Non-pigmented ciliary epithelial cell (primary cell): ENCODE measurements at places on chromosomes 1 and 21.

DNA sequence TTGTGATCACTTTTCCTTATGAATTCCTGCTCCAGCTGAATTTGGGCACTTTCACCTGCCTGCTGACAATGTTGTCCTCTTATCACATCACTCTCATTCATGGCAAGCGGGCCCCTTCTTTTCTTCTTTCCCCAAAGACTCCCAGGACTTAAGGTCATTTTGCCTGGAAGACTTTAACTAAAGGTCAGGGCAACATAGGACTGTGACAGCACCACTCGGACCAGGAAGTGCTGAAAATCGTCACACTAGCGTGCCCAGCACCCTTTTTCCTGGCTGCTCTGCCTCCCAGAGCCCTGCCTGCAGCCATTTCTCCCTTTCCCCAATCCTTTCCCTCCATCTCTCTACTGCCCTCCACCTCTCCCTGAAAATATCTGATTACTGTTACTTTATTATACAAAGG, 35.4 kb downstream of the CD34 start:
- no peak for DNase-seq

- no peak for DNase-seq
Measured at GRCh38 chr1:228472655-228473054, 14.5 kb upstream of the RNF187 start.

- DNase-seq, result peak; percentile 91
Measured at GRCh38 chr1:206589206-206589605, 23.1 kb downstream of the EIF2D start.

GRCh38 chr1:37338658-37339057, 135.7 kb upstream of the ZC3H12A start:
- no peak for DNase-seq

- DNase-seq, result no peak
Measured at GRCh38 chr21:17532292-17532691, 19.4 kb downstream of the CXADR start.

GRCh38 chr1:241229216-241229615, 127.8 kb downstream of the RGS7 start:
- DNase-seq, result no peak

- DNase-seq, result no peak
Measured at GRCh38 chr1:54786778-54787177, 14.3 kb downstream of the TTC22 start.

GRCh38 chr1:39940253-39940652, 14.7 kb upstream of the MFSD2A start:
- DNase-seq, result no peak

GRCh38 chr1:247421074-247421473, 5.1 kb downstream of the NLRP3 start:
- DNase-seq, result no peak

DNA sequence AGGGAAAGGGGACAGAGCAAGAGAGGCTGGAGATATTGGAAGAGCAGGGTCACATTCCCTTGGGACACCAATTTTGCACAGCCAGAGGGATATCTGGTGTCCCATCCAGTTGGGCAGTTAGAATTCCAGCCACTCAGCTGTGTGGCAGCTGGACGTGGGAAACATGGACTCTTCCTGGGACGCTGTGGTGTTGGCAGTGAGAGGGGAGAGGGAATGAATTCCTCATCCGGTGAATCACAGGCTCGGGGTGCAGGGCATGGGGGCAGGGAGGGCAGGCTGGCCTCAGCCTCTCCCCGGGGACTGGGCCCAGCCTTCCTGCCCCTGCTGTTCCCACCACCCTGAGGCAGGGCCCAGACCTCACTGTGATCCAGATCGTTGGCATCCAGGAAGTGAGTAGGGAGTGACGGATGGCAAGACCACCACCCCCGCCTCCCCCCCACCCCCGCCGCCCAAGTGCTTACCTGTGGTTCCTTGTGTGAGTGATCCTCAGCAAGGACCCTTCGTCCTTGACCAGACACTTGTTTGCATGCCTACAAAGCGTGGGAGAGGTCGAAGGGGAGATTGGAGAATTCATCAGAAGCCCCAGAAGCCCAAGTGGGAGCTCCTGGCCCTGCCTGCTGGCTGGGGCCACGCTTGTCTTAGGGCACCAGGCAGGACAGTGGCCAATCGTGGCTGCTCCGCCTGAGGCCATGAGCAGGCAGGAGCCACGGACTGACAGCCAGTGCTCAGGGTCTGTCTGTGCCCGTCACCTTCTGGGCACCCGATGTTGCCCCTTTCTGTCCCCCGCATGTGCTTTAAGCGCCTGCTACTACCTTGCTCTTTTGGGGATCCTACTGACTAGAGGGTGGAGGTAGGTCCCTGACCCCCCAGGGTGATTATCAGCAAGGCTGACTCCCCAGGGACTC, 8.7 kb downstream of the WNT3A start:
- DNase-seq, result no peak

DNA sequence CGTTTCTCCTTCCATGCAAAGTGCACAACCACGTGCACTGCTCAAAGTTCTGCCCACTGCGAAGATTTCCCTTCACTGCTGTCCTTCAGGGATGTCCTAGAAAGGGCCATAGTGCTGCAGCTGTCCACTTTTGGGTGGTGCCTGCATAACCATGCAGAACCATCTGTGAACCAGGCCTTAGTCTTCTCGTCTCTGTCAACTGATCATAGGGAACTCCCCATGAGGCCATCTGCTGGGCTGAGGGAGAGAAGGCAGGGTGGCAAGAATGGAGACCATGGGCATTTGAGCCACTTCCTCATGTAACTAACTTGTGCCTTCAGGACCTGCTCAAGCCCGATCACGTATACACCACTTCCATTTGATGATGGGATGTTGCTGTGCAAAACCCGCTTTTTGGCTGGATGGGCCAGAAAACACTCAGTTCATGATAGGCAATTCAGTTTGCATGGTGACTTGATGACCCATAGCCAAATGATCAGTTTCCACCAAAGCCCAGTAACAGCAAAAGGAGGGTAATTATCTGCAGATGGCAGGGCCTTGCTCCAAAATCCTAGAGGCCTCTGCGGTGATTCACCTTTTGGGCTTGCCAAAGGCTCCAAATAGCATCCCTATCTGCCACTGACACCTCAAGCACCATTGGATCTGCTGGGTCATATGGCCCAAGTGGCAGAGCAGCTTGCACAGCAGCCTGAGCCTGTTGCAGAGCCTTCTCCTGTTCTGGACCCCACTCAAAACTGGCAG, 9.5 kb downstream of the ST6GALNAC5 start:
- DNase-seq, result no peak

- DNase-seq, result no peak
Measured at GRCh38 chr1:180641662-180642061, 9.8 kb downstream of the XPR1 start.

DNA sequence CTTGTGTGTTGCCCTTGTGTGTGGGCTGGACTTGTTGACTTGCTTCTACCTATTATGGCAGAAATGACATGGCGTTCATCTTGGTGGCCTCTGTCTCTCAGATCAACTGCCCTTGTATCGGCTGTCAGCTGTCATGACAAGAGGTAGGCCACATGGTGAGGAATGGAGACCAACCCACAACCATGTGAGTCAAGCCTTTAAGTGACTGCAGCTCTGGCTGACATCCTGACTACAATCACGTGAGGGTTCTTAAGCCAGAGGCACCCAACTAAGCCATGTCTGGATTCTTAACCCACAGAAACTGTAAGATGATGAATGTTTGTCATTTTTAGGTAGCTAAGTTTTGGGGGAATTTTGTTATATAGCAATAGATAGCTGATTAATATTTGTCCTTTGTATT, 82.1 kb downstream of the KCND3 start:
- DNase-seq, result no peak

- no peak for DNase-seq
Measured at GRCh38 chr1:26994020-26994786, 711 bp downstream of the TRNP1 start.

GRCh38 chr1:230809256-230809990, 58.9 kb downstream of the C1orf198 start:
- no peak for DNase-seq

DNA sequence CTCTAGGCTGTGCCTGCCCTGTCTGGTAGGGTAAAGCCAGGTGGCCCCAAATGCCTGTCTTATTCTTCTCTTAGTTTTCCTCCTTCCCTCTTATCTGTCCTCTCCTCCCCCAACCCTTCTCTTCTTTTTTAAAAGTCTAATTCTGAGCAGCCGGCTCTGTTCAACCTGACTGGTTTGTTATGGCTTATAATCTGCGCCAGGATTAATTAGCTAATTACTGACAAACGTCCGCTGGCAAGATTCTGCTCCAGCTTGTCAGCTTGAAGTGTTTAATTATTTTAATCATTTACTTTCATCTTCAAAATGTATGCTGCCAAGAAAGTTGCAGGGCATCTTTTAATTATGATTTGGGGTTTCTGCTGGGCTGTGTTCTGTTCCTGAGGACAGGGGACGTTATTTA, 27.2 kb upstream of the PSMB2 start:
- no peak for DNase-seq
